CD8-positive, alpha-beta T cell (primary cell): ENCODE measurements at places on chromosomes 2 and 18.

GRCh38 chr18:48908916-48909315 lies 41.8 kb downstream of the SMAD7 start:
- DNase-seq: no peak

DNA sequence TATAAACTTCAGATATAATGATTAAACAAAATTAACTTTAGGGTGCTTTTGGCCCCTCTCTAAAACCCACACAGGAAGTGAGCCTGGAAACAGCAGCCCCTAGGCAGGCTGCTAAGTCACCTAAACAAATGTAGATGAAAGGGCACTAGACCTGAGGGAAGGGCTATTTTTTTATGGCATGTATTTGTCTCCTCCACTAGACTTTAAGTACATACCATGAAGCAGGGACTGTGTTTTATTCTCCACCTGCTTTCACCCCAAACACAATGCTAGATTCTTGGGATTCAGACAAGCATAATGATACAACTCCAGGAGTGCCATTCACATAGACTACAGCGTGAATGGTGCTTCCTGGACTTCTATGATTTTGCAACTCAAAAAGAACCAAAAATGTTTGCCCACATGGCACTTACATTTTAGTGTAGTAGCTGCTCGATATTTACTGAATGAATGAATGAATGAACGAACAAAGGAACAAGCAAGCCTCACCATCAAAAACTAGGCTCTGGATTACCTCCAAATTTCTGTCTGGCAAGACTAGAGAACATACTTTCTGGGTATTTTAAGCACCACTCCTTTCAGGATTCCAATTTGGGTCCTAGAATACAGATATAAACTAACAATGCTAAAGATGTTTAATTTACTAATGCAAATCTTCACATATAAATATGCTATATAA lies 10.1 kb downstream of the ATAD2B start:
- peak; percentile 47 for DNase-seq

DNA sequence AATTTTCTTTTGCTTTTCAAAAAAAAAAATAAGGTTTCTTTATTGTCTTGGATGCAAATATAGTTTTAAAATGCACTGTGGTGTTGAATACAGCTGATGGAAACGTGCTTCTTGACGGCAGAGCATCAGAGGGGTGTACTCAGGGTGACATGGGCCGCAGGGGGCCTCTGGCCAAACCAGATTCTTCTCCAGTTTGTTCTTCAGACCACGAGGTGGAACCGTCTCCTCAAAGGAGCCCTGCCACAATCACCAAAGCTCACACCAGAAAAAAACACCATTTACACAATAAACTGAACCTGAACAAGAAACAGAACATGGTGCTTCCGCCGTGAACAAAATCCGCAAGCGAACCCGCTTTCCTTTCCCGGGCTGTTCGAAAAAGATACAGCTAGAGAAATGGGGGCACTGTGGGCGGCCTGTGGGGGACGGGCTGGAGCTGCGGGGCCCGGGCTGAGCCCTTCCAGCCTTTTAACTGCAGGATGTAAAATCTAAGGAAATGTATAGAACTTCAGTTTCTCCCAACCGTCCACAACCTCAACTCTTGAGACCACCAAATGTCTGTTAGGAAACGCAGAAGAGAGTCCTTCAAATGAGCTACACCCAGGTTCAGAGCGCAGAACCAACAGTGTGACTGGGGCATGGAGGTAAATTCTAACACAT lies 34.5 kb downstream of the PSMG2 start:
- no peak for DNase-seq

DNA sequence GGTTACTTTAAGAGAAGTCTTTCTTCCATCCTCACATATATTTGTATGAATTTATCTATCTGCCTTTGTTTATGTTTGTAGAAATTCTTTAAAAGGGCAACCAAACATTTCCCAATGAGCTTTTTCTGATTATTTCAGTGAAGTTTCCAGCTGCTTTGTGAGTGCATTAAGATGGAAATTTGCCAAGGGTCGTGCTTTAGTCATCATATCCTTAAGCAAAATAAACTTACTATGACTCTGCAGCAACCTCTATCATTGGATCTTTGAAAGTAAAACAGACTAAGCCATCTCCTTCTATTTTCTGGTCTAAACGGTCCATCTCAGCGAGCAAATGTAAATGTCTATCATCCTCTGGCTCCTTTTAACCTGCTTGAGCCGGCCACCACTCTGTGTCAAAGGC lies 489.3 kb downstream of the SOX11 start:
- no peak for DNase-seq

DNA sequence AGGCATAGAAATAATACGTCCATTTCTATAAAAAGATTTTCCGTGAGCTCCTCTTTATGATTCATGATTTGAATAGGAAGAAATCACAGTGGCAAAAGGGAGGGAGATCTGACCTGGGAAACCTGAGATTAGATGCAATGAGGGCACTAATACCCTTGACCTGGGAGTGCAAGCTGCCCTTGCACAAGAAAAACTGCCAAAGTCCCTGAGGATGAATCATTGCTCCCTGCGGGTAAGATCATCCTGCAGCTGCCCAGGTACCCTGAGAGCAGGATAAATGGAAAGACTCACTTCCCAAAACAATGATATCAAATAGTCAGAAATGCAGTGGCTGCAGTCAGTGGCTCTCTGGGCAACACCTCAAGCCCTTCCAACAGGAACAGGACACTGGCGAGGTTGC lies 11.6 kb downstream of the FHL2 start:
- DNase-seq: no peak

DNA sequence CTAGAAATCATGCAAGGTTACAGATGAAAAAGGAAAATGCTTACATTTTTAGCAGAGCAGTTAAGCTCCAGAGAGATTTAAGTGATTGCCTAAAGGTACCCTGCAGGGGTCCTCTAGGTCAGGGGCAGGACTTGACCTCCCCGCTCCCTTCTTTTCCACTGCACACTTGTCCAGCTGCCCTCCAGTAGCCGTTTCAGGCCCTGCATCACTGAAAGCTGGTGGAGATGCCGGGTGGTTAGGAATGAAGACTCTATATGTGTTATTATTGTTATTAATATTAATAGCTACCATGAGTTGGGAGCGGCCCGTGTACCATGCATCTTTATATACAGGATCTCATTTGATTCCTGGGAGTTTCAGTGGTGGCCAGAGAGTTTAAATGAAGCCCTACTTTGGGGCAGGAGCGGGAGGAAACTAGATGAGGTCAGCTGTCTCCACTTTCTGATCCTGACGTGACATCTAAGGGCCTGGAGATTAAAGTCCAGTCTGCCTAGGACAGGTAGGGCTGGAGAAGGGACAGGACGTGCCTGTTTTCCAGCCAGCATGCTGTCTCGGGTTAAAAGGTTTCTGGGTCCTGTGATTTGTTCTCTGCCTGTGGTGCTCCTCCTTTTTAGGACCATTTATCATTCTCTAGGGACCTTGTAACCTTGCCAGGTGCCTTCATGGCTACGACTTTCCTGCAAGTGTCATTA lies 2.1 kb downstream of the TMEM37 start:
- DNase-seq: no peak

DNA sequence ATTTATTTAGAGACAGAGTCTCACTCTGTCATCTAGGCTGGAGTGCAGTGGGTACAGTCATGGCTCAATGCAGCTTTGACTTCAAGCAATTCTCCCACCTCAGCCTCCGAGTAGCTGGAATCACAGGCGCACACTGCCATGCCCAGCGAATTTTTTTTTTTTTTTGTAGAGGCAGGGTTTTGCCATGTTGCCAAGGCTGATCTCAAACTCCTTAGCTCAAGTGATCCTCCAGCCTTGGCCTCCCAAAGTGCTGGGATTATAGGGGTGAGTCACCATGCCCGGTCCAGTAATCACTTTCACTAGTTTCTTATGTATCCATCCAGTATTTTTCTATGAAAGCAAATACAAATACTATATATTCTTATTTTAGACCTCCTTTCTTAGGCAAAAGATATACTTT lies 24.0 kb downstream of the PRKAG3 start:
- DNase-seq: no peak

- no peak for DNase-seq
These were observed 78.8 kb downstream of the ZNF804A start for GRCh38 chr2:184677171-184677570.

GRCh38 chr2:140567734-140568133 lies 1563.1 kb downstream of the LRP1B start:
- no peak for DNase-seq
